Stimulated activated CD4-positive, alpha-beta T cell treated with anti-CD3 and anti-CD28 coated beads, TNF-alpha, amount 100 ng/mL, for 1 hour (primary cell): ENCODE measurements at places on chromosomes 1 and 21.

DNA sequence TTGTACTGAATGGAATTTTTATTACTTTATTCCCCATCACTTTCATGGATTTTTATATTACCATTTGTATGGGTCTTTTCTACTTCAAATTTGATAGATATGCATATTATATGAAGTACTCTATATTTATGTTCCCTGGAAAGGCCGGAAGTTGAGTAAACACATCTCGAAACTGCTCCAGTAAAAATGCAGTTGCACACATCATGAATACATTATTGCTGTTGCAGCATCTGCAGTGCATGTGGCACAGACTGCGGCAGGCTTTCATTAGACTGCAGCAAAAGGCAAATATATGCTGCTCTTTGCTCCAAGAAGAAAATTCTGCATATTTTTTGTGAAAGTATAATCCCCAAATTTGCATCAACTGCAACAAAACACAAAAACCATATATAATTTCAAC is 48.7 kb upstream of the LRRC7 start:
- no peak for DNase-seq

- peak; percentile 11 for DNase-seq
Observed at GRCh38 chr1:39105061-39105840, 79.1 kb downstream of the NDUFS5 start.

GRCh38 chr21:43303275-43304178 is 123.4 kb downstream of the SIK1 start:
- no peak for DNase-seq

GRCh38 chr21:32889596-32889995 is 118.0 kb upstream of the PAXBP1 start:
- no peak for DNase-seq

DNA sequence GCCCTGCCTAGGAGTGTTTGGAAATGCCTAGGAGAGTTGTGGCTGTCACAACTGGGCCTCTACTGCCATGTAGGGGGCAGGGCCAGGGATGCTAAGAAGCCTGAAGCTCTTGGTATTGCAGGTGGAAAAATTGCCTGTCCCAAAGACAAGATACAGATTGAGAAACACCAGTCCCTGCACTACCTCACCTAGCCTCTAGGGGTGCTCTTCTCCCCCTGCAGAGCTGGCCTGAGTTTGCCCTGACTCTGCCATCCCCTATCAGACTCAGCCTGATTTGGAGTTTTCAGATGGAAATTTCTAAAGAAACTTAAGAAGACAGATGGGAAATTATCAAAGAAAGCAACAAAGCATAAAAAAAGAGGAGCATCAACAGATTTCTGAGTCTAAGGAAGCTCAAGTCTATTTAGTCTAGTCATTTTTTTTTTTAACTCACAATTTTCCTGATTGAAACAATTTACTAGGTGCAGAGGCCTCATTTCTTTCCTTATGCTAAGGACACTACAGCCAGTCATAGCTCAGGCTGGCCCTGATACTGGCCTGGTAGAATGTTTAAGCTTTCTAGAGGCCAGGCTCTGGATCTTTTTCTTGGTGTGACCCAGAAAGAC is 61.4 kb upstream of the LRRN2 start:
- DNase-seq, result no peak

DNA sequence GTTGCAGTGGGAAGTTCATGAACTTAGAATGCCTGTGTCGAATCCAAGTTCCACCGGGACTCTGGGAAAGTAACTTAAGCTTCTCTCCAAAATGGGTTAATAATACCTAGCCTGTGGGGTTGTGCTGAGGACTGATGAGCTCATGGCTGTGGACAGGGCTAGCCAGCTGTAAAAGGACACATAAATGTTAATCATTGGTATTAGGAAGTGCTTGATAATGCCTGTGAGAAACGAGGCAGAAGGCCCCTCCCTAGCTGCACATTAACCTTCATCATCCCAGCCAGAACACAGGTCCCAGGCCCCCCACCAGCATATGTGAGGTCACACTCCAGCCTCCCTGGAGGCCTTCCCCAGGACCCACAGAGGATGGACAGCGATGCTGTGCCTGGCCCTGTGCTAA is 789 bp upstream of the GJB4 start:
- no peak for DNase-seq

DNA sequence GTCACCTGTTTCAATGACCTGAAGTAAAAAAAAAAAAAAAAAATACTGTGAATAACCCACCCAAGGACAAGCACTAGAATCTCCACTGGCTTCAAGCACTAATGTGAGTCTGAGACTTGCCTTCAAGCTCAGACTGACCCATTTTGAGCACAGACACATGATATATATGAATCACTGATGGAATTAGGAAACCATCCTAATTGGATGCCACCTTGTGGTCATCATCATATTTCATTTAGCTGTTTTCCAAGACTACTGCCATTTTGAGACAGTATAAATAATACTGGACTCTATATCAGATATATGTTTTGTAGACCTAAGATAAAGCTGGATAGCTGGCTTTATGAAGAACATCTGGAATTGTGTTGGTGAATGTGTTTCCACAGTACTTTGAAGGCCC is 1232.0 kb downstream of the KCNT2 start:
- DNase-seq, result no peak

DNA sequence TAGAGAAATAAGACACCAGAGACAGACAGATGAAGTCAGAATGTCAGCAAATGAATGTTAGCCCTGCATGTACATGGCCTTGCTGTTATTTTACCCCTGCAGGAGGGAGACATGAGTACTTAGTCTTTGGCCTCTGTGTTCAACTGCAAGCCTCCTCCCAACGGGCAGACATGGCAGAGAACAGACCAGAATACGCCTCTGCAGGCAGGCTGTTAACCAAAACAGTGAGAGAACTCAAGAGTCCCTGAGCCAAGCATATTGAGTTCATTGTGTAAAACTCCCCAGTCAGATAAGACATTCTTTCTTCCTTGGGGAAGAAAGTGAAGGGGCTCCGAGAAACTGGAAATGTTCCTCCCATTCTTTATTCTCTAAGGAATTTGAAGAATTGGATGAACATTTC is 150.9 kb downstream of the PHTF1 start:
- DNase-seq, result no peak

DNA sequence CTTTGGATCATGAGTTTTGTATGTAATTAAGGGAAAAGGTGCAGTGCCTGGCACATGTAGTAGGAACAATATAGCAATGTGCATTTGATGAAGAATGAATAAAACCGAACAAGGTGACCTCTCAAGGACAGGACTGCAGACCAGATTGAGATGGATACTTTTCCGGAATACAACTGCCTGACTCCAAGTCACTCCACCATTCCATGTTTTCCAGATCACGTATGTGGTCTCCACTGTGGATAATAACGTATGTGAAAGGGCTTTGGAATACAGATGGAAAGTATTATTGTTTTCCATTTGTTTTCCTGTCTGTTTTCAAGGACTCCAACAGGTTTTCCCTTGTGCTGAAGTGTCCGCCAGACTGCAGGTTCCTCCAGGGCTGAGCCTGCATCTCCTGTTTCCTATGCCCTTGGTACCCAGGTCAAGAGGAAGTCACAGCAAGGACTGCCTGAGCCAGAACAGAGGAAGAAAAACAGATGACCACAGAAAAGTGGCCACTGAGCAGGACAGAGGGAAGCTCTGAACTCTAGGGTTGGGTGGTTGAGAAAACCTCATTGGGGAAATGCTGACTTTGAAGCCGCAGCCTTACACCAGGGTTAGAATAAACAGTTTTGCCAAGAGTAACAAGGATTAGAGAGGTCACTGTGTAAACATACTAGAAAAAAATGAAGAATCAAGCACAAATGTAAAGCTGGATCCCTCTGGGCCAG is 4.0 kb downstream of the CFAP45 start:
- no peak for DNase-seq

- DNase-seq, result no peak
Observed at GRCh38 chr1:235533476-235534168, 29.4 kb upstream of the B3GALNT2 start.

DNA sequence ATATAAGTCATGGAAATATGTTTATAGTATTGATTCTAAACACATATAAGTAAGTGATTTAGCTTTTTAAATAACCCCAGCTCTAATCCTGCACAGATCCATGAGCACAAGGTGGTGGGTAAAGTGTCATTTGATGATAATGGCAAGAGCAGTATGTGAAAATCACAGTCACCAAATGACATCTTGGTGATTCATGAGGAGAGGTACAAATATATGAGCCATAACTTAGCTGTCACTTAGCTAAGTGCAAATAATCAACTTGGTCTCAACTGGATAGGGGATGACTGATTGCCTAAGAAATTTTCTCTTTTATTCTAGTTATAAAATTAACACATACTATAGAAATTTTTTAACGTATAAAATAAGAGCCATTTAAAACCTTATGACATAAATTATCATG is 198.1 kb downstream of the ZZZ3 start:
- no peak for DNase-seq

- DNase-seq, result no peak
Observed at GRCh38 chr1:99531578-99532275, 114.2 kb upstream of the PALMD start.

- DNase-seq, result no peak
Observed at GRCh38 chr1:115649964-115650363, 8.2 kb downstream of the VANGL1 start.

DNA sequence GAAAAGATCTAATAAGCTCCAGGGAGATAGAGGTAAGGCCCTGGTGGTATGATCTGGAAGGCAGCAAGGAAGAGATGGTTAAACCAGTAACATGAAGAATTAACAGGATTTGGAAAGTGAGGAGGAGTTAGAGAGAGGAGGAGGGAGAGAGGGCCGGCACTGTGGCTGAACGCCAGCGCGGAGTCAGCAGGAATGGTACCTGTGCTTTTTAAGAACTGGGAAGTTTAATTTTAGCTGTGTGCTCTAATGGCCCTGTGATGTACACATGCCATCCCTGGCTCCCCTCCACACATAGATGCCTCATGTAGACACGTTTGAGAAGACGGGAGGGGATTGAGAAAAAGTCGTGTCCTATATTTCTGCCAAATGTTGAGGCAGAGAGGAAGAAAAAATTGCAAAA is 13.8 kb upstream of the AVPR1B start:
- DNase-seq, result no peak

- no peak for DNase-seq
Observed at GRCh38 chr1:226663327-226663704, 75.8 kb downstream of the ITPKB start.

- DNase-seq, result no peak
Observed at GRCh38 chr1:159831412-159832141, 4.9 kb downstream of the SLAMF8 start.

- no peak for DNase-seq
Observed at GRCh38 chr1:207745839-207746767, 5.8 kb upstream of the CD46 start.

DNA sequence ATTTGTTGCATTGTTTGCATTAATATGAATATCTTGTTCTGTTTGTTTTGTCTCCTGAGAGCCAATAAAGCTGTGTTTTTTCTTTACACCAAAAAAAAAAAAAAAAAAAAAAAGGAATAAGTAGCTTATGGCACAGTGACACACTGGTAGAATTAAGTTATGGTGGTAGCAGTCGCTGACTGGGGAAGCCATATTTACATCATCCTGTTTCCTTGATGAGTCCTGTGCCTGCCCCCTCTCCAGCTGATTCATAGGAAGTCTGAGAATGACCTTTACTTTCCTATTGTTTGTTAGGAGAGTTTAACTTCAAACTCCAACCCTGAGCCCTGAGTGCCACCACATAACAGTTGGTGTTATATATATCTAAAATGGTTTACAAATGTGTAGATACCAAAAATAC is 62.2 kb downstream of the OBSCN start:
- no peak for DNase-seq

- DNase-seq, result no peak
Observed at GRCh38 chr1:22323141-22323845, 128.4 kb upstream of the ZBTB40 start.

DNA sequence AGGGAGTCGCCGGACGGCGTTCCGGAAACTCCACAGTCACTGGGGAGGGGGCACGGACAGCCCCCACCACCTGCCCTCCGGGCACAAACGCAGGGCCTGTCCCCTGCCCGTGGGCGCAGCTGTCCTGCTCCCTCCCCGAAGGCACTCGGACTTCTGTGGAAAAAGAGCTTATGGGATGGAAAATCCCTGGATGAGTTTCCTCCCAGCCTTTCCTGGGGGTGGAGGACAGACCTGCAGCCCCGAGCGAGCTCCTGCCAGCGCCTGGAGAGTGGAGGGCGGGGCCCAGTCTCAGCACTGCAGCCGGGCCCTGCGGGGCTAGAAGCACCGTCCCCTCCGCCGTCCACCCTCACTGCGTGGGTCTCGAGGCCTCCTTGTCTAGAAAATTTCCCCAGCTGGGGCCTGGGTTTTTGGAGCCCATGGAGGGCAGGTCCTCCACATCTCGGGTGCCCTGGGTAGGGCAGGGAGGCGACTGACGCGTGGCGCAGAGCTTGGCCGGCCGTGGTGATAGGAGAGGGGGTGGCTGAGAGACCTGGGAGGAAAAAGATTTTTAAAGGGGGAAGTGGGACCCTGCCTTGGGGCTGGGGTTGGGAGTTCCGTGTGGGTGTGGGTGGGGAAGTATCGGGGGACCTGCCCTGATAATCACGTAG is 6.4 kb upstream of the COL6A1 start:
- no peak for DNase-seq

GRCh38 chr21:28916150-28916893 is 76.4 kb downstream of the LTN1 start:
- no peak for DNase-seq

DNA sequence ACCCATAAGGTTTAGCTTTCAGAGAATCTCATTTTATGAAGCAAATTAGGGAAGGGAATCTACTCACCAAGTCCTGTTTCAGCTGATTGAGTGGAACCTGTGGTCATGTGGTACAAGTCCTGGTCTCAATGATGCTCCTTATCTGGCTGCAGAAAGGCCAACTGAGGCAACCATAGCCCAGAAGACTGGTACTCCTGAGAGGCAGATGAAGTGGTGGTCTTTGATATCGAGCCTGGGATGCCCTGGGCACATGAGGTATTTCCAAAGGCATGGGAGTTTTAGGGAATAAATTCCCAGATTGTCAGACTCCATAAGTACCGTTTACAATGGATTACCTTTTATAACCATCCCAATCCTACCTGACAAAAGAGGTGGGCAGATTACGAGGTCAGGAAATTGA is 3.3 kb downstream of the MX1 start:
- DNase-seq, result no peak

DNA sequence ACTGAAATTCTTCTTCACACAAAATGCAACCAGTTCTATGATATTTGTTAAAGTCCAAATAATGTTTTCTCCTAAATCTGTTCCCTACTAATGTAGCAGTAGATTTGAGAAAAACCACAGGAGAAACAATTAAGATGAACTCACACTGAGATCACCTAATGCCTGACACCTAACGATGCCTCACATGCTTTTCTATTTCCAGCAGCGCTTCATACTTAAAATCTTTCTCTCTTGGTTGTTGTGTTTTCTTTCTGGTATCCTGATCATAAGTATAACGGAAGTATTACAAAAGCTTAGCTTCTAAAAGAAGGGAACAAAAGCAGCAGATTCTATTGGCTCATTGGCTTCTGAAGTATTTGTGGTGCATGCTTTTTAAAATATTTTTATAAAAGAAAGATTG is 267.2 kb upstream of the SGIP1 start:
- DNase-seq, result no peak

GRCh38 chr1:22206551-22207125 is 63.7 kb upstream of the WNT4 start:
- no peak for DNase-seq
